ENCODE measurements at places on chromosomes 2 and 18. TPM values are rescaled to one million over a fixed set of nuclear protein-coding genes. Genes with fewer than 3 reads are reported as not detected.

DNA sequence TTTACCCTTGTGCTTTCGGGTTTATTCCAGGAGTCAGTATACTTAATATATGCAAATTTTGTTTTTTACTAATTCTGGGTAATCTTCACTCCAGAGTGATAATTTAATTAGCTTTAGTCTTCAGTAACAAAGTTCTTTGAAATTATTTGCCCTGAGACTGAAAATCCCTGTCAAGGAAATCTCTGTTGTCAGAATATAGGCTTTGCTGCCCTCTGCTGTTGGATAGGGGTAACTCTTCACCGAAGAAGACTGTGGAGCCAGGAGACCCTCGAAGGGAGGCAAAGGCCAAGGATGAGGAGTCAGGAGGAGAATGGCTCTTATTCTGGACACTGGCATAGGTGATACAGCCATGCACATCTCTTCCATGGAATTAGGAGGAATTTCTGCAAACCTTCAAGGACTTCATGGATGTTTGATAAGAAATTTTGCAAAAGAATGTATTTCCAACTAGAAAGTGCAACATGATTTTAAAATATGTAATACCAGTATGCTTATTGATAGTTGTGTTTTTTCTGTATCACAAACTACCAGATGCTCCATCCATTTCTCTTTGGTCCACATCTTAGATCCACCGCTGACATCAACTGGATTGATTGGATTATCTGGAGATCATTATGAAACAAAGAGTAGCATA lies 182.3 kb downstream of the RDH14 start:
- DNase-seq, result no peak

DNA sequence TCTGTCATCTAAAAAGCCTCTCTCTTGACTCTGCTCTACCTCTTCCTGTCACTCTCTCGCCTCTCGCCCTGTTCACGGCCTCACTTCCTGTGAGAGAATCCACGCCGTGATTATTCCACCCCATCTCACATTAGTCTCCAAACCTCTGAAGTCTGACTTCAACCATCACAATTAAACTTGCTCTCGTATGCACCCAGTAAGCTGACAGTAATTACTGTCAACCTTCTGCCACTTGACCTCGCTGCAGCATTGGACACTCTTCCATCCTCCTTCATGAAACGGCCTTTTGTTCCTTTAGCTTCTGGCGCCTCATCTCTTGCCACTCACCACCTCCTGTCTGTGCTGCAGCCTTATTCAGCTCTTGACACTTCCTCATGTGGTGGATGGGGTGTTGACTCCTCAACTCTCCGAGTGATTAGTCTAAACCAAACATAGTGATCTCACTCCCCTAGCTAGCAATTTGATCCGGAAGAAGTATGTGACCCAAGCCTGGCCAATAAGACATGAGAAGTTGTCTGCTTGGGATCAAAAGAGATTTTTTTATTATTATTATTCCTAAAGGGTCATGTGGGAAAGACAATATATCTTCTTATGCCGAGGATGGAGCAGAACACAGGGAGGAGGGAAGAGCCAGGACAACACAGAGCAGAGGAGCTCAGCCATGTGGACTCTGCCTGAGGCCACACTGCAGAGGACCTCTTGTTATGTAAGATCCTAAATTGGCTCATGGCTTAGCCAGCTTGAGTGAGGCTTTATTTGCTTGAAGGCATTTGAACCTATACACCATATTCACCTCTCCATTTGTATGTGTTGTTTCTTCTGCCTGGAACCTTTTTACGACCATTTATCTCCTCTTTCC lies 38.4 kb upstream of the MYO1B start:
- no peak for DNase-seq

DNA sequence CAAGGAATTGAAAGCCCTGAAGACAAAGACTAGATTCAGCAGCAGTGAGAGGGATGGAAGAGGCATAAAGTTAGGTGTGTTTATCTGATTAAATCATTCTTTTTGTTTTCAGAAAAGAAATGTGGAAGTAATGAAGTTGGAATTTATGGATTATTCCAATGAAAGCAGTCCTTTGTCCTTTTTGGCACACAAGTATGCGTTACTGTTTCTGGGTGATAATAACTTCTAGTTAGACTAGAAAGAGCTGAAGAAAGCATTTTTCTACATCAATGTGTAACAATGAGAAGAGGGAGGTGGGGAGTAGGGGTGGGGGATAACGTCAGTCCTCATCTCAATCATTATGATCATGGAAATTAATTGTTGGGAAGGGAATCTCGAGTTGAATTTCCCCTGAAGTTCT lies 53.0 kb downstream of the AQP4 start:
- no peak for DNase-seq

- DNase-seq, result no peak
Measured at GRCh38 chr2:104851291-104852089, 2.4 kb upstream of the POU3F3 start.

GRCh38 chr18:36629138-36629530 lies 199.7 kb downstream of the TPGS2 start:
- DNase-seq, result no peak

Gene FKBP1B
- total RNA-seq, result 4.9 TPM

Gene RNMT
- 23.3 TPM for total RNA-seq
